ENCODE measurements at places on chromosomes 6 and 20.

DNA sequence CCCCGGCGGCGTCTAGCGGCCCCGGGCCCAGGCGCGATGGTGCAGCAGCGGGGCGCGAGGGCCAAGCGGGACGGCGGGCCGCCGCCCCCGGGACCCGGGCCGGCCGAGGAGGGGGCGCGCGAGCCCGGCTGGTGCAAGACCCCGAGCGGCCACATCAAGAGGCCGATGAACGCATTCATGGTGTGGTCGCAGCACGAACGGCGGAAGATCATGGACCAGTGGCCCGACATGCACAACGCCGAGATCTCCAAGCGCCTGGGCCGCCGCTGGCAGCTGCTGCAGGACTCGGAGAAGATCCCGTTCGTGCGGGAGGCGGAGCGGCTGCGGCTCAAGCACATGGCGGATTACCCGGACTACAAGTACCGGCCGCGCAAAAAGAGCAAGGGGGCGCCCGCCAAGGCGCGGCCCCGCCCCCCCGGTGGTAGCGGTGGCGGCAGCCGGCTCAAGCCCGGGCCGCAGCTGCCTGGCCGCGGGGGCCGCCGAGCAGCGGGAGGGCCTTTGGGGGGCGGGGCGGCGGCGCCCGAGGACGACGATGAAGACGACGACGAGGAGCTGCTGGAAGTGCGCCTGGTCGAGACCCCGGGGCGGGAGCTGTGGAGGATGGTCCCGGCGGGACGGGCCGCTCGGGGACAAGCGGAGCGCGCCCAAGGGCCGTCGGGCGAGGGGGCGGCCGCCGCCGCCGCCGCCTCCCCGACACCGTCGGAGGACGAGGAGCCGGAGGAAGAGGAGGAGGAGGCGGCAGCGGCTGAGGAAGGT is 715 bp downstream of the SOX12 start:
- peak; percentile 71 for DNase-seq

- DNase-seq, result peak; percentile 62
Observed at GRCh38 chr20:23889775-23890187, 10.2 kb upstream of the CST5 start.

GRCh38 chr20:51206032-51206662 is 183.2 kb upstream of the KCNG1 start:
- no peak for DNase-seq

- DNase-seq, result no peak
Observed at GRCh38 chr6:7589221-7589620, 777 bp upstream of the SNRNP48 start.

DNA sequence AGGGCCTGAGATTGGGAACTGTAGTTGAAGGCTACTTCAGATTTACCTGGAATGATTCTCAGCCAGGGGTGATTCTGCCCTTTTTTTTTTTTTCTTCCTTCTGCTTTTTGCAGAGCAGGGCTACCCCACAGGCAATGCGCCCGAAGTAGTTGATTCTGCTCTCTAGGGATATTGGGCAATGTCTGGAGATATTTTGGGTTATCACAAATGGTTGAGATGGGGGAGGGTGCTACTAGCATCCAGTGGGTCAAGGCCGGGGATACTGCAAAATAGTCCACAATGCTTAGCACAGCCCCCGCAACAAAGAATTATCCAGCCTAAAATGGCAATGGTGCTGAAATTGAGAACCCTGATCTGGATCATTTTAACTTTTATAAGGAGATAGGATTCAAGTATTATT is 71.2 kb upstream of the ZMYND8 start:
- DNase-seq, result no peak

DNA sequence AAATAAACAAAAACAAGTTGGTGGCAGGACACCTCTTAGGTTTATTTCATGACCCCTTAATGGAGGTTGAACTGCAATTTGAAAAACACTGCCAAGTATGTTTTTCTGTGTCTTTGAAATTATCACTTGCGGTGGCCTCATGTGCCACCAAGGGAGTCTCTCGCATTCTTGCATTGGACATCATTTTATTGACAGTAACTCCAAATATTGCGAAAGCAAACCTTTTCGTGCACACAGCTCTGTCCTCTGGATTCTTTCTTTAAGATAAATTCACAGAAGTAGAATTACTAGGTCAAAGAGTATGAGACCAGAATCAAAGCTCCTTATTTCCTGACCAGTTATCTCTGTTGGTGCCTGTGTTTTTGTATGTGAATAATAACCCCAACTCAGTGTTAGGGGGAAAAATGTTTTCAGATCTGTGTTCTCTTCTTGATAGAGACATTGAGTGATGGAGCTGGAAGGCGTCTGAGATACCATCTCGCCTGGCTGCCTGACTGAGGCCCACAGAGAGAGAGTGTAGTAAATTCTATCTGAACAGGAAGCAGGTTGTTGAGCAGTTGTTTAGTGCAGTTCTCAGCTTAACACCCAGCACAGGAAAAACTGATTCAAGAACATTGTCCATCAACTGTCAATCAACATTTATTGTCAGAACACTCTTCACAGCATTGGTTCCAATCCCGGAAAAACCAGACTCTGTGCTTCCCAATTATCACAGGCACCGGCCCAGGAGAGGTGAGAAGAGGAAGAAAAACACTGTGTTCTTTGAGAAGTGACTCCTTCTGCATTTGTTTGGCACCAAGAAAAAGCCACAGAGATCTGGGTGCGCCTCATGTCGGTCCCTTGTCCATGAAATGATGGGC is 2.2 kb upstream of the CCDC167 start:
- DNase-seq, result peak; percentile 41

DNA sequence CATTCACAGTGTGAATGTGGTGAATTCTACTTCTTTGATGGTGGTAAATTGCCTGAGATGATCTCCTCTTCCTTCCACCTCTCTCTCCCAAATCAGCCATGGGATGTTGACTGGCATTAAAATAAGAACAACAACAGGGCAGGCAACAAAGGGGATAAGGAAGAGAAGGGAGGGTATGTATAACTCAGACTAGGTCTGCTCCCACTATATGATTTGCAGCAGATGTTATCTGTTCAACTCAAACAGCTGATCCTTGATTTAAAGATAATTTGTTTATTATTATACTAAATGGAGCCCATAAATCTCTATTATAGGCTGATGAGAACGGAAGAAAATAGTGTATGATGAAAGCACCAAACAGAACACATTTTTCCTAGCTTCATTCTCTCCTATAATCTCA is 262.0 kb downstream of the BTBD3 start:
- no peak for DNase-seq

GRCh38 chr6:6840831-6841291 is 252.3 kb downstream of the LY86 start:
- no peak for DNase-seq

DNA sequence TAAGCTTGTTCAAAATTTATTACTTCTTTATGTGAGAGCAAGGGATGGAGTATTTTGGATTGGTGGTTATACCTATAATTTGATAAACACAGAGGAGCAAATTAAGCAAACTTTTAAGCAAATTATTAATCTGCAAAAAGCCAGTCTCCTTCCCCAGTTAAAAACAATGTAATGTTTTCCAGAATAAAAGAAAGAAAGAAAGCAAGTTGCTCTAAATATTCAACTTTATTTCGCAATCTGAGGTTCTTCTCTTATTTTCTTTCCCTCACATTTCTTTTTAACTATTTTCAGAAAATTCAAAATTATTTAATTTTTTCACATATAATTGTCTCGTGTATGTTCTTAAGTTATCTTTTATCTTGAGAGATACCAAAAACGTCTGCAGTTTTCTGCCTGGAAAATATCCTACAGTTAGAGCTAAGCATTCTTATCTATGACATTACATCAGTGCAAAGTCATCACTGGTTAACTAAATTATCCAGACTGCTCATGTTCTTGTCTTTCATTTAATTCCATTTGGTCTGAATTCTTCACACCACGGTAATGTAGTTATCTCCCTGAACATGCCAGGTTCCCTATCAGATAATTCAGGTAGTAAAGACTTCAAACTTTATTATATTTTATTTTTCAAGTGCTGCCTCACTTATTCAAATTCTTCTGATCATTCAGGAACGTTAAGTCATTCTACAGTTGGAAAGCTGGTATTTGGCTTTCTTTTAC is 3.3 kb upstream of the CNKSR3 start:
- DNase-seq, result no peak

GRCh38 chr20:63782521-63782971 is 43.0 kb downstream of the SLC2A4RG start:
- DNase-seq, result no peak

- no peak for DNase-seq
Observed at GRCh38 chr20:48912065-48912464, 9.4 kb upstream of the ARFGEF2 start.

- DNase-seq, result no peak
Observed at GRCh38 chr6:48061265-48061990, 49.6 kb downstream of the PTCHD4 start.

DNA sequence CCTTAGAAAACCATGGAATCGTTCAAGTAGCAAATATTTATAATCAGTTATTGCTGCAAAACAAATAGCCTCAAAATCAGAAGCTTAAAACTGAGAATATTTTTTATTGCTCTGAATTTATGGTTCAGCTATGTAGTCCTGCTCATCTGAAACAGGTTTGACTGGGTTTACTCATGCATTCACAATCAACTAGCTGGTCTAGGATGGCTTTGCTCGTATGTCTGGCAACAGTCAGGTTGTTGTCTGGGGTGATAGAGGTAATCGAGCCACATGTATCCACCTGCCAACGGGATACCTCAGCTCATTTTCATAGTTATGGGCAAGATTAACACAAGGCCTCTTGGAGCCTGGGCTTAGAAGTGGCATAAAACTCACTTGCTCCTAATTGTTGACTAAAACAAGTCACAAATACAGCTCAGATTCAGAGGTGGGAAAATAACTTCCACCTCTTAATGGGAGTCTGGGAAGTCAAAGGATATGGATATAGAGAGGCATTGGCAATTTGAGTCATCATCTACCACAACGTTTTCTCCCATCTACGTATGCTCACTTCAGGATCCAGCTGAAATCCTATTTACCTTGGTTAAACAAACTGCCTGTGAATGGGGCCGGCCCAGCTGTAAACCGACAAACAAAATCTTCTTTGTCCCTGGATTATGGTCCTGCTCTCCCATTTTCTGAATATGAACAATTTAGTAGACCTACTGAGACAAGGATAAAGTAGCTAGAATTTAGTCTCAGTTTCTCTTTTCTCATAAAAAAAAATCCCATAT is 54.5 kb upstream of the TENT5A start:
- DNase-seq, result no peak

GRCh38 chr6:102340311-102340710 is 946.8 kb downstream of the GRIK2 start:
- no peak for DNase-seq

GRCh38 chr6:41284726-41285125 is 1.8 kb downstream of the TREM1 start:
- no peak for DNase-seq

- DNase-seq, result no peak
Observed at GRCh38 chr20:2217857-2218539, 77.8 kb upstream of the TGM3 start.

DNA sequence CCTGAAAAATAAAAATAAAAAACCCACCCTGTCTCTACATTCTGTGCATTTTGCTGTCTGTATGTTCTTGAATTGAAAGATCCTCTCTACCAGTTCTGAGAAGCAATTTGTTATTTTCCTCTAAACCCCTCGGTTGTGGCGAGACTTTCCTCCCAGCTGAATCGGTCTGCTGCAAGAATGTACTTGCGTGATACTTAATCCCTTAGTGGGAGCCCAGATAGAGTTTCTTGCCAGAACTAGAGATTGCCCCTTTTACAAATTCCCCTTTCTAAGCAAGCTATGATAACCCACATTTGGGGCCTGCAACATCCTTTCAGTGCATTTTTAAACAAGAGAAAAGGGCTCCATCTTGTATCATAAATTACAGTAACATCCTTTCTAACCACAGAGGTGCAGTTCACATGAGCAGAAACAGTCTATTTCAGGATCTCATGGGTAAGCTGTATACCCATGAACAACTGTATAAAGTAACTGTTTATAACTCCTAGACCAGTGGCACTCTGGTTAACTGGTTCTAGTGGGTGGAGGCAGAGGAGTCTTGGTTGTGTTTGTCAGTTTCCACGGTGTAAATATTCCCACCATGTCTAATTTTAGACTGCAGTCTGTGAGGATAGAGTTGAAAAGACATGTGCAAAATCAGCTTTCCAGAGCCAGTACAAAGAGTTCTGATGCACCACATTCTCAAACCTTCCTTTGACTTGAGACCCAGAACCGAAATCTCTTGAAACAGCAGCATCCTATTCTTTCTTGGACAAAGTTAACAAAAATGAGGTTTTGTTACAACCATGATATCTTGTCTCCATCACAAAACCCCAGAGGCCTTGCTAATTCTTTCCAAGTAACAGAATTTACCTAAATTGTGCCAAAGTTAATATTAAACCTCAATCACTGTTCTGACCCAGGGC is 113.1 kb upstream of the ZNF217 start:
- no peak for DNase-seq

DNA sequence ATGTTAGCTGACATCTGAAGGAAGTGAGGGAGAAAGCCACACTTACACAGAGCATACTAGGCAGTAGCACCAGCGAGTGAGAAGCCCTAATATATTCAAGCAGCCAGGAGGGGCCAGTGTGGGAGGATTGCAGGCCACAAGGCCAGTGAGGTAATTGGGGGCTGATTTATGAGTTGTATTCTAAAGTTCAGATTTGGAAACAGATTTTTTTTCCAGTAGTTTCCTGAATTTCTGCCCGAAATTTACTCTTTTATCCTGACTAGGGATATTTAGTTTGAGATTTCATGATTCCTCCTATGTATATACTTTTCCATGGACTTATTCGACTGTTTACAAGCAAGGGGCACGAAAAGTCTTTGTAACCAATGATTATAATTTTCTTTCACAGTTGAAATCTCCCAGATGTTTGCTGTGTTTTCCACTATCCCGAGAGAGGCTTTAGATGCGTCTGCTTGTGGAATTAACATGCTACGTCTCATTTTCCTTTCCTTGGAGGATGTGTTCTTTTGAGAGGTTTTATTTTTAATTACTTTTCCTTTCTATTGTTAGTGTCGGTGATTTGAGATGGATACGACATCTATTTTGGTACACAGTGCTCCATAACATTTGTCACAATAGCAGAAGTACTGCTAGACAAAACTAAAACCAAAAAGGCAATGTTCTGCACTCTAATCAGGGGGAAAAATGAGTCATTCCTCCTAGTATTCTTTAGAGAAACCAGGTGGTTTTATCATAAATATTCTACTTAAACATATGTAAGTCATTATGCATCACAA is 356.3 kb upstream of the HSF2 start:
- no peak for DNase-seq

DNA sequence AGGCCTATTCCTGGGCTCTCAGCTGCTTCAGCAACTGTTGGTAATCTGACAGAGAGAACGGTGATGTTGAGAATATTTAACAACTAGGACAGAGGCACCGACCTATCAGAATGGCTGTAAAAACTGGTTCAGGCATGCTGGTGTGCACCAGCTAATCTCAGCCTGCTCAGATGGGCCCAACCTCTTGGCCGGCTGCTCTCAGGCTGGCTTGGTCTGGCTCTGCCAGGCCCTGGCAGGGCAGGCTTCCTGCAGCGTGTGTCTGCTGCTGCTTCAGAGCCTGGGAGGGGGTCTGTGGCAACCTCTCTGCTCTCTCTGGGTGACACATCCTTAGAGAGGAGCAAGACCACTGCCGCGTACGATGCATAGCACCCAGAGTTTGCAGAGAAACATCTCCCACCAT is 4.8 kb downstream of the SLC2A12 start:
- DNase-seq, result no peak
